ENCODE measurements at places on chromosomes 2 and 18.

- H3K4me3 ChIP-seq = no peak overlapping the region
- H3K27ac ChIP-seq = no peak overlapping the region
- no peaks in the 10 kb centered on the region for H3K4me1 ChIP-seq
- no peaks in the 10 kb centered on the region for H3K27me3 ChIP-seq
These were observed 176.9 kb upstream of the SMAD7 start for GRCh38 chr18:49127471-49128190.

DNA sequence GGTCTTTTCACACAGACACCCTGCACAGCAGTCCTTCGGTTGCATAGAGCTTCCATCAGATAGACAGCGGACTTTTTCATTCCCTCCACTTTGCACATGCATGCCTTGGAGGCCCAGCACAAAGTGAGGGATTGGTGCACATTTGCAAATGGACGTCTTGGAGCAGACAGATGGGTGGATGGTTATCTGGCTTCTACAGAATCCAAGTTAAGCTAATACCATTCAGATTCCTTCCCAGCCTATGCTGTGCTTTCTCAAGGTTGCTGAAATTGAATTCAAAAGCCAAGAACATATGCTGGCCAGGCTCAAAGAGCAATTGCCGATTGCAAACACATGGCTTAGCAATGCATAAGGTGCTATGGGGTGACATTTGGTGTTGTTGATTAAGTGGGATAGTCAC lies 186.4 kb downstream of the VAPA start:
- no peaks in the 10 kb centered on the region for H3K36me3 ChIP-seq
- H3K27me3 ChIP-seq = no peaks in the 10 kb centered on the region
- H3K4me1 ChIP-seq = no peaks in the 10 kb centered on the region
- no peak overlapping the region for H3K4me3 ChIP-seq

DNA sequence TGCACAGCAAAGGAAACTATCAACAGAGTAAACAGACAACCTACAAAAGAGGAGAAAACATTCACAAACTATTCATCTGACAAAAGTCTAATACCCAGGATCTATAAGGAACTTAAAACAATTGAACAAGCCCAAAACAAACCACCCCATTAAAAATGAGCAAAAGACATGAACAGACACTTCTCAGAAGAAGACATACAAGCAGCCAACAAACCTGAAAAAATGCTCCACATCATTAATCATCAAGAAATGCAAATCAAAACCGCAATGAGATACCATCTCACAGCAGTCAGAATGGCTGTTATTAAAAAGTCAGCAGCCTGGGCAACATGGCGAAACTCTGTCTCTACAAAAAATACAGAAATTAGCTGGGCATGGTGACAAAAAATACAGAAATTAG lies 110.2 kb upstream of the LDLRAD4 start:
- H3K36me3 ChIP-seq = peaks cover 32% of the 10 kb centered on the region
- H3K27me3 ChIP-seq = no peaks in the 10 kb centered on the region
- H3K27ac ChIP-seq = no peak overlapping the region

DNA sequence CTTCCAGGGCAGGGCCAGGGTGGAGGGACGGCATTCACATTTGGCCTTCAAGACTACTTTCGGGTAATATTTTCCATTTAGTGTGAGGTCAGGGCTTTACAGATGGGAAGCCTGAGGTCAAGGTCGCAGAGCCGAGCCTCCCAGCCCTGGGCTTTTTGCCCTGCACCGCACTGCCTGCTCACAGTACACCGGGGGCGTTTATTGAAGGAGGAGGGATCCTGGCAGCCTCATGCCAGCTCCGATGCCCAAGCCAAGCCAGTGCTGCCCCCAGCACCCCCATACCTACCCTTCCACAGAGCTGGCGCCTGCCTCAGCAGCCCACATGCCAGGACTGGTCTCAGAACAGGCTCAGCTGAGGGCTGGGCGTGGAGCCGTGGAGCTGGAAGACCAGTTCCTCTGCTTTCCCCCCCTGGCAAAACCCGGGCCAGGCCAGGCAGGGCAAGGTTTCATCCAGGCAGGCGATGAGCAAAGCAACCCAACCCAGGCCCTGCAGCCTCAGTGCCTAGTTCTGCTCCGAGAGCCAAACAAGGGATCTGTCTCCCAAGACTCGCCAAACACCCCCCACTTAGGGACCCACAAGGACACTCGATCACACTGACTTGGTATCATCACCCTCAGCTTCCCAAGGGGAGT lies 11.9 kb downstream of the SDC1 start:
- H3K36me3 ChIP-seq = no peaks in the 10 kb centered on the region
- no peak overlapping the region for H3K27ac ChIP-seq
- no peaks in the 10 kb centered on the region for H3K4me1 ChIP-seq
- no peak overlapping the region for H3K4me3 ChIP-seq
- H3K27me3 ChIP-seq = no peaks in the 10 kb centered on the region
- DNase-seq = no peak

DNA sequence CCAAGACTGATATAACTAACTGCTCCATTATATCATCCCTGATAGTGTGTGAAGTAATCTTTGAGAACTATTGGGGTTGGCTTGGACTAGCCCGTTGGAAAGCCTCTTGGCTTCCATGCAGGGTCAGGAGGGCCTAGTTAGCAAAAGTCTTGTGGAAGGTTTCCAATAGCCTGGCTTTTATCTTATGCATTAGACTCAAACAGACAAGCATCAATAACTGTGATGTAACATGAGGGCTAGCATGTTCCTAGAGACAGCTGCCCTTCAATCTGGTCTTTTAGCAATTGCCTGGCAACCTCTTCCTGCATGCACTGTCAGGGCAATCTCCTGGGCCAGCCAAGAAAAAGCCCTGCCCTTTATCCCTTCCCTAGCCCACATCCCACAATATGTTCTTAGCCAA lies 18.2 kb downstream of the SLC8A1 start:
- no peaks in the 10 kb centered on the region for H3K4me1 ChIP-seq
- no peak for DNase-seq
- no peak overlapping the region for H3K27ac ChIP-seq
- no peaks in the 10 kb centered on the region for H3K36me3 ChIP-seq
- H3K4me3 ChIP-seq = no peak overlapping the region

DNA sequence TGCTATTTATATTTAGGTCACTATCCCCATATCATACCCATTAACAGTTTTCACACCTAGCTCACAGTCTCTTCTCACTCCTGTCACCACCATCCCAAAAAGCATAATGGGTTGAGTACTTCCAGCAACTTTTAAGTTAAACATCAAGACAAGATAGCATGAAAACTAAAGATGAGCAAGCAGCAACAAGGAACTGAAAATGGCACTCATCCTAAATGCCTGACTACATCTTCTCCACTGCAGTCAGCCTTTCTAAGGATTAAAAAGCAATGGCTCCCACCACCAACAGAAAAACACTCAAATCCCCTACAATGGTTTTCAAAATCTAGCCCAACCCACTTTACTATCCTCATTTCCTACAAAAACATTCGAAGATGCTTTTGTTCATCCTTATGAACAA lies 38.2 kb downstream of the CUL3 start:
- peaks cover 13% of the 10 kb centered on the region for H3K4me1 ChIP-seq
- H3K4me3 ChIP-seq = no peak overlapping the region
- H3K36me3 ChIP-seq = peaks cover 9% of the 10 kb centered on the region
- no peak overlapping the region for H3K27ac ChIP-seq

DNA sequence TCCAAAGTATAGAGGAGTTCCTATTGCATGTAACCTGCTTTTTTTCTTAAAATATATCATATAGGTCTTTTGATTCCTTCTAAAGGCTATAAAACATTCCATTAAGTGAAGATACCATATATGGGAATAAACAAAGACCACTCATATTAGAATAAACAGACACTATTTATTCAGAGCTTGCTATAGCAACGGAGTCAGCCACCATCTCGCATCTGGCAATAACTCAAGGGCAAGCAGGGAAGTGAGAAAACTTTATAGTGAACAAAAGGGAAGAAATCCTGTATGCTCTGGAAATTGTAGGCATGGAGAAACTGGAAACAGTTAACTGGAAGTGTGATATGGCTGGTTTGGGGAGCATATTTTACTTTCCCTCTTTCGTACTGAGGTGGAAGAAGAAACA lies 301.9 kb downstream of the PTH2R start:
- H3K27ac ChIP-seq = no peak overlapping the region
- H3K4me1 ChIP-seq = no peaks in the 10 kb centered on the region

GRCh38 chr2:134290358-134290757 lies 36.5 kb downstream of the MGAT5 start:
- H3K4me1 ChIP-seq = peaks cover 80% of the 10 kb centered on the region
- DNase-seq = no peak
- no peak overlapping the region for H3K27ac ChIP-seq
- H3K4me3 ChIP-seq = peak overlapping the region; percentile 23
- no peaks in the 10 kb centered on the region for H3K36me3 ChIP-seq
